ENCODE measurements at places on chromosomes 4 and X. TPM values are rescaled to one million over a fixed set of nuclear protein-coding genes. Genes with fewer than 3 reads are reported as not detected.

PNMA3 gene
- total RNA-seq: 2.6 TPM

GLUD2 gene
- total RNA-seq: 1.4 TPM

TCEAL7 gene
- 7.8 TPM for total RNA-seq

GRCh38 chr4:41935652-41936021 is 408 bp downstream of the TMEM33 start:
- no peak for DNase-seq
